ENCODE measurements at places on chromosomes 3 and 15. TPM values are rescaled to one million over a fixed set of nuclear protein-coding genes. Genes with fewer than 3 reads are reported as not detected.

The SLC51B gene
- total RNA-seq = not detected

DNA sequence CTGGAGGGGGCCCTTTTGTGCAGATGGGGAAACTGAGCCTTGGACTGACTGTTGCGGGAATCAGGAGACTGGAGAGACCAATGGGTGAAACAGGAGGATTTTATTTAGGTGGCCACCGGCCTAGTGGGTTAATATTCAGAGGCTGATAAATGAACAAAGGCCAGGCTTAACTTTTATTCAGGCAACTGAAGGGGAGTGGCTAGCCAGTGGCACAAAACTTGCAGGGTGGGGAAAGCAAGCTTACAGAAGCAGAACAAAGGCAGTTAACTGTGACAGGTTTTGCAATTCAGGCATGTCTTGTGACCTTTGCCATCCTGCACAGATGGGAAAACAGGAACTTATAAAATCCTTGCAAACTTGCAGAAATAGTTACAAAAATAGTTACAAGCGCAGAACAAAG, 24.9 kb upstream of the ACAD9 start:
- DNase-seq = no peak

The PPP1R14D gene
- not detected for total RNA-seq

- DNase-seq = peak; percentile 43
Measured at GRCh38 chr15:65819563-65819960, 27.5 kb upstream of the DENND4A start.

The FMN1 gene
- 5.7 TPM for total RNA-seq

DNA sequence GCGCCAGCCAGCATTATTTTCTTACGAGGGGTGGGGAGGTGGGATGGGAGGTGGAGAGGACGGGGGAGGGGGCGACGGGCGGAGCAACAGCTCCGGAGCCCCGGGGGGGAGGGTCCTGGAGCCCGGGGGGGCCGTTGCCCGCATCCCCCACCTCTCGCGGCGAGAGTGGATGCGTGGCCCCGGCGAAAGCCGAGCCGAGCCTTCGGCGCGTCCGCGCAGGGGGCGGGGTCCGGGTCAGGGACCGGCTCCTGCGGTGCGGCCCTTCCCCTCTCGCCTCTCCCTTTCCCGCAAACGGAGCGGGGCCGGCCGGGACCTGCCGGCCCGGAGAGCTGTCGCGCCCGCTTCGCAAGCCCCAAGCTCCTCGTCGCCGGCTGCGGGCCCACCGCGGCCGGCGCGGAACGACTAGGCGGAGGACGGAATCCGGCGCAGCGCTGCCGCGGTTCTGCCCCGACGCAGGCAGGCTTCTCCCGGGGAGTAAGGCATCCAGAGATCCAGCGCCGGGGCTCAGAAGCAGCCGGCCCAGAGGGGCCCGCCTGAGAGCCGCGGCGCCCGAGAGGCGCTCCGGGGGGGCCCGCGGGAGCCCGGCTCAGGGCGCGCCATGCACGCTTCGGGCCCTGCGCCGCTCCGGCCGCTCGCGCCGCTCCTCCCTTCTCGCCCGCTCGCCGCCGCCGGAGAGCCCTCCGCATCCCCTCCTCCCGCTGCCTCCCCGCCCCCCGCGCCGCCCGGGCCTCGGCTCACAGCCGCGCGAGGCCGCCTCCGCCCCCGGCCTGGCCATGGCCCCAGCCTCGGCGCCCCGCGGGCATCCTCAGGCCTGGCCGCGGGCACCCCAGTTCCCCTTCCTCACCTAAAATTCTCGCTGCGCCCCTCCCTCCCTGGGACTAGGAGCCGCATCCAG, 459 bp upstream of the ADCY5 start:
- DNase-seq = peak; percentile 40

The TLR9 gene
- not detected for total RNA-seq

DNA sequence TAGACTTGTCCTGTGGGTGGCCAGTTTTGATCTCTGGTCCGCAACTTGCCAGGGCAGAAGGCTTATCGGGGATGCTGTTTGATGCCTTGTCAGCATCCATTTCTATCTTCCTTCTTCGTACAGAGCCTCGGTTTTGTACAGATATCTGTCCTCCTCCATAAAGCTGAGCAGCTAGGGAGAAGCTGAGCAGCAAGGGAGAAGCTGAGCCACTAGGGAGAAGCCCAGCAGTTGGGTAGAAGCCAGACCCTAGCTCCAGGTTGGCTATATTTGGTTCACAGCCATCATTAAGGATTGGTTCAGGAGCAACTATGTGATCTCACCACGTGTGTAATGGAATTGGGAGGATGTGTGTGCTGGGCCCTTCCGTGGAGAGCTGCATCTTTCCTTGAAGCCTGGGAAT, 46.7 kb downstream of the PTPRG start:
- DNase-seq = no peak

- no peak for DNase-seq
Measured at GRCh38 chr3:46981932-46982471, 2.5 kb downstream of the NBEAL2 start.

The APOD gene
- total RNA-seq = not detected

The CCR9 gene
- not detected for total RNA-seq

- DNase-seq = no peak
Measured at GRCh38 chr15:81407718-81408117, 33.7 kb upstream of the TMC3 start.

DNA sequence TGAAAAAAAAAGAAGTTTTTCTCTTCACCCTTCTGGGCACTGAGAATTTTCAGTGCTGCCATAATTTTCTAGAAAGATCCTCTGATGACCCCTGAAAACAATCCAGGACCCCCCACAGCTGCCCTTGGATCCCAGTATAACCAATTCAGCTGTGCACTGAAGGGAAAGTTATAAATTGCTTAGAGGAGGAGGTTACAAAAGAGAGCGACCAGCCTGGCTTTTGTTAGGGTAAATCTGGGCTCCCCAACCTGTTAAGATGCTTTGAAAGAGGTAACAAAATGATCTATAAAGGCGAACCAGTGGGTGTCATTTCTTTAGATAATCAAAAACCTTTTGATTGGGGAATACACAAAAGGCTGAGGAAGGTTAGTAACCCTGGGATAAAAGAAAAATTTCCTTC, 407.9 kb upstream of the ATP11B start:
- no peak for DNase-seq

The CLDND1 gene
- total RNA-seq = 258 TPM

The CCR1 gene
- not detected for total RNA-seq

GRCh38 chr3:25536521-25537391, 108.7 kb downstream of the RARB start:
- DNase-seq = no peak

GRCh38 chr3:122358703-122359032, 24.4 kb downstream of the MIX23 start:
- DNase-seq = no peak

- no peak for DNase-seq
Measured at GRCh38 chr3:127419182-127419581, 131.3 kb upstream of the PRR20G start.

The DNAH12 gene
- total RNA-seq = 0.06 TPM

The ARHGEF26 gene
- total RNA-seq = 6.6 TPM

All from Daoy (cell line).